ENCODE measurements at places on chromosomes 6 and 20.

GRCh38 chr6:135243871-135244796 lies 63.0 kb downstream of the MYB start:
- DNase-seq: no peak

DNA sequence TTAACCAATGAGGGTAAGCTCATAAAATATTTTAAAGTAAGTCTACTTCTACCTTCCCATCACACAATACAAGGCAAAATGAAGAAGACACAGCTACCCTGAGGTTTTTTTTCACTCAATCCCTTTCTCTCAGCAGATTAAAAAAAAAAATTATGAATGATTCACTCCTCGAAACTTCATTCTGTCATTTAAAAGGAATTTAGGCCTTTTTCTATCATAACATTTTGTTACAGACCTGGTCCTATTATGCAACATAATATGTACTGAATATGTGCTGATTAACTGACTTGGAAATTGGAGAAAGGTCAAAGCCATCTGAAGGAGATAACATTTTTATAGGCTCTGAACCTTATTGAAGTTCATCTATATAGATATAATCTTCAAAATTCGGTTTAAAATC lies 45.5 kb downstream of the PRL start:
- DNase-seq: no peak

GRCh38 chr20:13340088-13340487 lies 119.0 kb downstream of the ISM1 start:
- no peak for DNase-seq

- DNase-seq: no peak
Measured at GRCh38 chr20:40232756-40233155, 456.3 kb downstream of the MAFB start.

GRCh38 chr6:89952105-89952671 lies 57.9 kb downstream of the GJA10 start:
- no peak for DNase-seq

DNA sequence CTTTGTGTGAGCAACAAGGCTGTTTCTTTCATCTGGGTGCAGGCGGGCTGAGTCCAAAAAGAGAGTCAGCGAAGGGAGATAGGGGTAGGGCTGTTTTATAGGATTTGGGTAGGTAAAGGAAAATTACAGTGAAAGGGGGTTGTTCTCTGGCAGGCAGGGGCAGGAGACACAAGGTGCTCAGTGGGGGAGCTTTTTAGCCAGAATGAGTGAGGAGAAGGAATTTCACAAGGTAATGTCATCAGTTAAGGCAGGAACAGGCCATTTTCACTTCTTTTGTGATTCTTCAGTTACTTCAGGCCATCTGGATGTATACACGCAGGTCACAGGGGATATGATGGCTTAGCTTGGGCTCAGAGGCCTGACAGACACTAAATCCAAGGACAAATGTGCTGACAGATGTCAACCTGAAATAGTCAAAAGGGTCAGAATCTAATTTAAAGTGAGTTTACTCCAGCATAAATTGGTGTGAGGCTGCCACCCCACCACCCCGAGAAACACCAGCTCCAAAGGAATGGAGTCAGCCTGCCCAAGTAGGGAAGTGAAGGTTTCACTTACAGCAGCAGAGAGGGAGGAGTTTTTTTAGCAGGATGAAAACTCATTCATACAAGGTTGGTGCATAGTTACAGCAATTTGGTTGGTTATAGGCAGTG lies 560.0 kb upstream of the CDH4 start:
- no peak for DNase-seq

Measured in T47D (cell line).